ENCODE measurements at places on chromosomes 11 and 22. TPM values are rescaled to one million over a fixed set of nuclear protein-coding genes. Genes with fewer than 3 reads are reported as not detected.

DNA sequence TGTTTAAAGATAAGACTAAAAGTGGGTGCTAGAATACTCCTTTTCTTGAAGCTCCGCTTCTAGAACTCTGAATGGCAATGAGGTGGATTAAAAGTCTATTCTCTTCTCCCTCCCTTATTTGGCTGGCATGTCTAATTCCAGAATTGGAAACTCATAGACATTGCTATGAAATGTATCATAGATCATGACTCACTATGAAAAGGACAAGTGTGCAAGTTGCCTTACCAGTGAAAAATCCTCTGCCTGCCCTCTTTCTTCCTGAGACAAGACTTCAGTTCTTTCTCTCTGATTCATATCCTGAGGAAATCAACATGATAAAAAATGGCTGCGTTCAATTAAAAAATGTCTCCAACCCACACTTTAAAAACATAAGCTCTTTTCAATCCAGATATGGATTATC, 73.2 kb upstream of the BLID start:
- no peaks in the 10 kb centered on the region for H3K4me1 ChIP-seq
- no peak overlapping the region for H3K27ac ChIP-seq
- DNase-seq, result no peak
- H3K4me3 ChIP-seq, result no peak overlapping the region
- no peaks in the 10 kb centered on the region for H3K36me3 ChIP-seq

DNA sequence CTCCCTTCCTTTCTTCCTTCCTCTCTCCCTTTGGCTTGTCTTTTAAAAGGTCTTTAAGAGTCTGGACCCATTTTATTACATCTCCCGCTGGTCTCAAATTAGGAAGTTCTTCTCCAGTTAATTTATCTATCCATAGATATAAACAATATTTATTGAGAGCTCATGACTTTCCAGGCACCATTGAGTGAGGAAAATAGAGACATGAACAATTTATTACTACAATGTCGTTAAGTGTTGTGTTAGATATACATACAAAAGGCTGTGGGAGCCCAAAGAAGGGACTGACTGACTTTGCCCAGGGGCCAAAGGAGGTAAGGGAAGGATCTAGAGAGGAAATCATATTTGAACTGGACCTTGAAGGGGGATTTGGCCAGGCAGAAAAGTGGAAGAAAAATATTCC, 51.6 kb upstream of the DEUP1 start:
- no peak overlapping the region for H3K27ac ChIP-seq
- no peak overlapping the region for H3K4me3 ChIP-seq
- H3K27me3 ChIP-seq, result no peaks in the 10 kb centered on the region
- DNase-seq, result no peak

GRCh38 chr11:17560281-17561110, 13.4 kb downstream of the OTOG start:
- H3K36me3 ChIP-seq, result no peaks in the 10 kb centered on the region
- no peak overlapping the region for H3K27ac ChIP-seq
- H3K4me3 ChIP-seq, result peak overlapping the region; percentile 27
- DNase-seq, result no peak
- no peaks in the 10 kb centered on the region for H3K27me3 ChIP-seq

DNA sequence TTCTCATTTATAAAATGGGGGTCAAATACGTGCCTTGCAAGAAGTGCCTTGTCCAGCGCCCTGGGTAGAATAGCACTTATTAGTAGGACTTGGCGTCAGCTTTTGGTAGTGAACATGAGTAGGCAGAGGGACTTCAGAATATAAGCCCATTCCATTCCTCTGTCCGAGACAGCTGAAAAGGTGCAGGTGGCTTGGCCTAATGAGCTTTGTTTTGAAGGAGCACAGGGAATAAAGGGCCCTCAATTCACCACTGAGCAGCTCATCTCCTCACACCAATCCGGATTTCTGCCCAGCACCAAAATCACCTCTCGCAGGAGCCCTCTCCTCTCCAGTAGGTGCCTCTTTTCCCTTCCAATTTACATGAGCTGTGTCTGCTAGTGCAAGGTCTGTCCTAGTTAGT, 91.2 kb downstream of the DSCAML1 start:
- no peak overlapping the region for H3K4me3 ChIP-seq
- H3K36me3 ChIP-seq, result no peaks in the 10 kb centered on the region
- no peak overlapping the region for H3K27ac ChIP-seq

DNA sequence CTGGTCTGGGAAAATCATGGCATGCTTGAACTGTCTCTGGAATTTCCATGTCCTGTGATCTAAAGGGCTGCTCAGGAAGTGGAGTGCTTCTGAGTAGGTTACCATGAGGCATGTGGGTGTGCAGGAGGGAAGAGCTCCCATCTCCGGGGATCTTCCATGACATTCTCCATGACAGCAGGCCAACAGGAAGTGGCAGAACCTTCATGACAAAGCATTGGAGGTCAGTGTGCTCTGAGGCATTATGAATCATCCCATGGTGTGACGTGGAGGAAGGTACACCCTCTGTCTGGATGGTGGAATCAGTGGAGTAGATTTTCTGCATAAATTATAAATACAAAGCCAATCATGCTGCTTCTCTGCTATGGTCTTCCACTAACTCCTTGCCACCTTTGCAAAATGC, 139.6 kb upstream of the E2F8 start:
- H3K27me3 ChIP-seq, result peaks cover 4% of the 10 kb centered on the region
- no peak overlapping the region for H3K4me3 ChIP-seq
- no peak overlapping the region for H3K27ac ChIP-seq
- peaks cover 5% of the 10 kb centered on the region for H3K4me1 ChIP-seq

- no peak for DNase-seq
- no peak overlapping the region for H3K27ac ChIP-seq
- H3K36me3 ChIP-seq, result peaks cover 5% of the 10 kb centered on the region
- H3K4me1 ChIP-seq, result peaks cover 7% of the 10 kb centered on the region
- H3K27me3 ChIP-seq, result no peaks in the 10 kb centered on the region
Measured at GRCh38 chr11:35815556-35816315, 128.1 kb upstream of the LDLRAD3 start.

DNA sequence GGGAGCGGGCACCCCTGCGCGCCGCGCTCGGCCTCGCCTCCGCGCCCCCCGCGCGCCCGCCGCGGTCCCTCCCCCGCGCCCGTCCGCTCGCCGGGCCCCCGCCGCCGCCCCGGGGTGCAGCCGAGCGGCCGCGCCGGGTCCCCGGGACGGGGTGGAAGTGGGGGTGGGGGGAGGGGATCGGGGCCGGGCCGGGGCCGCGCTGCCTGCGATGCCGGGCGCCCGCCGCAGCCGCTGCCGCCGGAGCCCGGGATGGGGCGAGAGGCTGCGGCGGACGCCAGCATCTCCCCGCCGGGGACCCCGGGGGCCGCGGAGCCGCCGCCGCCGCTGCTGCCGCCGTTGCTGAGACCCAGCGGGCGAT, 365 bp downstream of the MGAT3 start:
- peaks cover 8% of the 10 kb centered on the region for H3K4me1 ChIP-seq
- no peak overlapping the region for H3K4me3 ChIP-seq
- H3K36me3 ChIP-seq, result no peaks in the 10 kb centered on the region
- H3K27ac ChIP-seq, result no peak overlapping the region
- peaks cover 20% of the 10 kb centered on the region for H3K27me3 ChIP-seq

DNA sequence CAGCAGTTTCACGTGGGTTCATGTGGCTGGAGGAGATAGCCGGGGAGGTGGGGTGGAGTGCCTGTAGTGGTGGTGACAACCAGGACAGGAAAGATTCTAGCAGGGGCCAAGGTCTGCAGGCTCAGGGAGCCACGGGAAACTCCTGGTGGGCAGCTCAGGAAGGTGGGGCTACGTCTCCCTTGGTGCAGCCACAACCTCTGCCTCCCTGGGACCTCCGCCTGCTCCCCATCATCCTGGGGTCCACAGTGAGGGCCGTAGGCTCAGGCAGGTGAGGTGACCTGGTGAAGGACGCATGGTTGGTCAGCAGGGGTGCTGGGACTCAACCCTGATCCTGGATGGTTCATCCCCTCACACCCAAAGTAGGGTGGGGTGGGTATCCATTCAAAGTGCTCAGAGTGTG, 524.1 kb downstream of the TBC1D22A start:
- peaks cover 33% of the 10 kb centered on the region for H3K27me3 ChIP-seq
- no peaks in the 10 kb centered on the region for H3K4me1 ChIP-seq
- DNase-seq, result no peak
- H3K4me3 ChIP-seq, result no peak overlapping the region

KCTD14 gene
- total RNA-seq, result 0.97 TPM

GRK2 gene
- 92.7 TPM for total RNA-seq

PHF21A gene
- total RNA-seq, result 52.8 TPM

GAL3ST1 gene
- 3.0 TPM for total RNA-seq
